T-helper 2 cell treated with Interferon-gamma antibody and Interleukin-4, amounts not matched to agents 5 μg/mL and 100 μg/mL, for 36 hours (primary cell): ENCODE measurements at places on chromosomes 5 and 9.

DNA sequence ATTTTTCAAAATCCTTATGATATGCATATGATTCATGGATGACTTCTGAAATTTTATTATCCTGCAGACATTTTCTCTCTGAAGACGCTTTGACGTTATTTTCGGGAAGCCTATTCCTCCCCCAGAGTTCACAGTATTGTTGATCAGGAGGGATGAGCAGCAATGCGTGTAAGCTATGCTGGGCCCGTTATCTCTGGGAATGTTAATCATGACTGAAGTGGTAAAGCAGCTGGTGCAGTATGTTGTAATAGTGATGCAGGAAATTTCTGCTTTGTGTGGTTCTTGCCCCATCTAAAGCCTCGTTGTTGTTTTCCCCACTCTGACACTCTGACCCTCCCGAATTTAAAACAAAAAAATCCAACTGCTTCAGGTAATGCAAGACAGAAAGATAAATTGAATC lies 1797.8 kb upstream of the WWC1 start:
- DNase-seq: no peak

DNA sequence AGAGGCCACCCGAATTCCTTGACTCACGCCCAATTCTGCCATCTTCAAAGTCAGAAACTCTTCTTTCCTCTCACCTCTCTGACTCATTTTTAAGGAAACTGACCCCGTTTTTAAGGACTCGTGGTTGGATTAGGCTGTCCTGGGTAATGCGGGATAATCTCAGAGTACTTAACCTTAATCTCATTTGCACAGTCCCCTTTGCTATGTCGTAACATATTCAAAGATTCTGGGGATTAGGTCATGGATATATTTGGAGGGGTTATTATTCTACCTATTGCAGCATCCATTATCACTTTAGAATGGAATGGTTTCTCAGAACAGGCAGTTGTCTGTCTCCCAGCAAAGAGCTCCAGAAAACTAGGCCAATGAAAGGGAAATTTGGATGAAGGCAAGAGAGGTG lies 80.8 kb upstream of the IL12B start:
- DNase-seq: no peak

DNA sequence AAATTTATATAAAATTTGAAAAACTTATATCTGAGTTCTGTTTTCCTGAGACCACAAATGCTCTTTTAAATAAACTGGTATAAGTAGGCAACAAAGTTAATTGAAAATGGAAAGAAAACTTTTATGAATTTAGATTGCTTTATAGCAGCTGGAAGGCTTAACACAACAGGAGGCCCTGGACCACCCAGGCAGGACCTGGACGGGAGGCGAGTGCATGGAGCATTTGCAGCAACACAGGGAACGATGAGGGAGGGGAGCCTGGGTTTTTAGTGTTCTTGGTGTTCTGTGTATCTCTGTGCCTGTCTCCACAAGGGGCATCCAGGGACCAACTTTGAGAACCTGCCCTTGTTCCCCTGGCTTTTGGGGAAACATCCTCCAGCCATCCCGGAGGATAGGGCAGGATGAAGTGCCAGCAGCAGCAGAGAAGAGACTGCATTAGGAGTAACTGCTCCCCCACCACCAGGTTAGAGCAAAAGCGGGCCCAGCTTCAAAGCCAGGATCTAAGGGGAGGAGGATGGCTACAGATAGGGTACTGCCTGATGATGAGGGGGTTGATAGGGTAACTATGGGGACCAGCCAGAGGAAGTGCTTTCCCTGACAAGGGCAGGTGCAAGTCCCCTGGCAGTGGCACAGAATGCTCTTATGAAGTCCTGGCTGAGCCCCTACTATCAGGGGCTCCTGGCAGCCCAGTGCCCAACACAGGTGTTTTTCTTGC lies 6.7 kb upstream of the SPATA31E1 start:
- DNase-seq: no peak

DNA sequence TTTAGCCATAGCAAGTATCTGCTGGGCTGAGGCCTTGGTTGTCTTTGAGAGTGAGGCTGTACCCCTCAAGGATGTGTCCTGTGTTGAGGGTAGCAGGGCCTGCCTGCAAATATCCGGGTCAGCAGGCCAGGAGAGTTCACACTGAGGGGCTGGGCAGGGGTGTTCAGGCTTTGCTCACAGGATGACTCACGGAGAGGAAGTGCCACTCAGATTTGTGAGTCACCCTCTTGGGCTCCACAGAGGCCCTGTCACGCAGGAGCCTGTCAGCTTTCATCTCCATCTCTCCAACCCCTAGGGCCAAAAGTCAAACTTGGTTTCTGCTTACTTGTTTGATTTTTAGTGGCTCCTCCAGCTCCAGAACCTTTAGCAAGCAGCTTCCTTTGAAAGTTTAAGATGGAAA lies 211.5 kb downstream of the SEC61B start:
- DNase-seq: peak; percentile 74

- DNase-seq: no peak
Measured at GRCh38 chr9:130488621-130489330, 44.0 kb downstream of the ASS1 start.

DNA sequence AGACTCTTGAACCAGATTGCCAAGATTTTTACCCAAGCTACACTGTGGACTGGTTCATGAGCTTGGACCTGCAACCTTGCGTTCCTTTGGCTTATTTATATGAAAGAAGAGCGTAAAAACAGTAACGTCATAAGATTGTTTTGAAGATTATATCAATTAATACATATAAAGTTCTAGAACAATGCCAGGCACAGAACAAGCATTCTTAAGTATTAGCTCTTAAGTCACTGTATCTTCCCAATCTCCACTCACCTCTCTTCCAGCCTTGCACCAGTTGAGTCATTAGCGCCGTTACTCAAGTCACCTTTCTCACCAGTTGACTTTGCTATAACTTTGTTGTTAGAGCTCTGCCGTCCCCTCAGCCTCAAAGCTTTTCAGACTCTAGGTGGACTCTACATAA lies 415.7 kb downstream of the PLK2 start:
- DNase-seq: no peak

- no peak for DNase-seq
Measured at GRCh38 chr5:89072842-89073672, 190.1 kb upstream of the MEF2C start.

DNA sequence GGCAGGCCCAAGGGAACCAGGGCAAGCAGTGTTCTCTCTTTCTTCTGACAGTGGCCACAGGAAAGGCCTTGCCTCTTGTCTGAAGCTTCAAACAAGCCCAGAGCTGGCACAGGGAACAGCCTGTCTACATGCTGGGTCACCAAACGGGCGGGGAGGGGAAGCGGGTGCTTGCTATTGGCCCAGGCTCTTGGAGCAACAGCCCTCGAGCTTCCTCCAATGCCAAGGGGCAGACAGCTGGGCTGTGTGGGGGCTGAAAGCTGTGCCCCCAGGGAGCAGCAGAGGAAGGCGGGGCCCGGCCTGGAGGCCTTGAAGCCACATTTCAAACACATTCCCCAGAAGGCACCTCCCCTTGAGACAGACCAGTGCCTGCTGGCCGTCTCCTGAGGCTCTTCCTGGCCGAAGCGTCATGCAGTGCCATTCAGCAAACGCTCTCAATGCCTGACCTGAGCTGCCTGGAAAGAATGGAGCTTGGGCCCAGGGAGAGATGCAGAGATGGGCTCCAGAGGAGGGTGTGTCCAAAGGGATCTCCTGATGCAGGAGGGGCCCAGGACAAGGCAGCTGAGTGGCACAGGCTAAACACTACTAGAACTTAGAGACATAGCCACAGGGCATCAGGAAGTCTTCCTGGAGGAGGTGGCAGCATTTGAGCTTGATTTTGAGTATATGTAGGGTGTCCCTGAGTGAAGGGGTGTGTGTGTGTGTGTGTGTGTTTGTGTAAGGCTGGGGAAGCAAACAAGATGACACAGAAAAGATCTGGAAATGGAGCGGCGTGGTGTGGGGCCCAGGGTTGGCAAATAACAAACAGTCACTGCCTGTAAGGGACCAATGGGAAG lies 2.5 kb downstream of the FIBCD1 start:
- DNase-seq: no peak
